ENCODE measurements at places on chromosomes 7 and 10.

GRCh38 chr10:123726381-123726780 is 60.2 kb downstream of the GPR26 start:
- DNase-seq, result no peak

- DNase-seq, result no peak
Measured at GRCh38 chr10:62885684-62886461, 69.7 kb upstream of the EGR2 start.

GRCh38 chr7:112060625-112061024 is 145.6 kb downstream of the DOCK4 start:
- no peak for DNase-seq

- DNase-seq, result no peak
Measured at GRCh38 chr7:4449263-4449662, 232.8 kb upstream of the FOXK1 start.

DNA sequence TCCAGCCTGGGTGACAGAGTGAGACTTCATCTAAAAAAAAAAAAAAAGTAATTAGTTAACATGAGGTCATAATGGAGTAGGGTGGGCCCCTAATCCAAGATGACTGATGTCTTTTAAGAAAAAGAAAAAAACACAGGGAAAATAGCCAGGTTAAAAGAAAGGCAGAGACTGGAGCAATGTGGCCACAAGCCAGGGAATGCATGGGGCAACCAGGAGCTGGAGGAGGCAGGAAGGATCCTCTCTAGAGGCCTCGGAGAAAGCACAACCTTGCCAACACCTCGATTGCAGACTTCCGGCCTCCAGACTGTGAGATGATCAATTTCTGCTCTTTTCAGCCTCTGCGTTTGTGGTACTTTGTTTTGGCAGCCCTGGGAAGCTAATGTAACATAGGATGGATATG is 121.5 kb downstream of the ITIH5 start:
- no peak for DNase-seq

GRCh38 chr7:68314208-68314607 is 1284.1 kb upstream of the AUTS2 start:
- no peak for DNase-seq

- DNase-seq, result no peak
Measured at GRCh38 chr10:132237871-132238270, 51.1 kb downstream of the DPYSL4 start.

GRCh38 chr7:158108646-158109293 is 478.9 kb downstream of the PTPRN2 start:
- no peak for DNase-seq

DNA sequence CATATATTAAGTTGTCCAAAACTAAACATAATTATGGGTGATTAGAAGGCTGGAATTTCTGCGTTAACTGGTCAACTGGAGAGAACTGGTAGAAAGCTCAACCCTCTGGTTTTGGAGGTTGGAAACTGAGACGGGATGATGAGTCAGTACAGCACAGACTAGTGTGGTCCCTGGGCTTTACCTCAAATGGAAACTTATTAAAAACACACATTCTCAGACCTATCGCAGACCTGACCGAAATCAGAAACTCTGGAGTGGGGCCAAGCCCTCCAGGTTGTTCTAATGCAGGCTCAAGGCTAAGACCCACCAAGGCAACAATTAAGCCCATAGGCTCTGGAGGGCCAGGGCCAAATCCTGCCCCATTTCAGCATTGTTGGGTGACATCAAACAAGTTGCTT is 136.9 kb downstream of the KCNMA1 start:
- DNase-seq, result no peak

DNA sequence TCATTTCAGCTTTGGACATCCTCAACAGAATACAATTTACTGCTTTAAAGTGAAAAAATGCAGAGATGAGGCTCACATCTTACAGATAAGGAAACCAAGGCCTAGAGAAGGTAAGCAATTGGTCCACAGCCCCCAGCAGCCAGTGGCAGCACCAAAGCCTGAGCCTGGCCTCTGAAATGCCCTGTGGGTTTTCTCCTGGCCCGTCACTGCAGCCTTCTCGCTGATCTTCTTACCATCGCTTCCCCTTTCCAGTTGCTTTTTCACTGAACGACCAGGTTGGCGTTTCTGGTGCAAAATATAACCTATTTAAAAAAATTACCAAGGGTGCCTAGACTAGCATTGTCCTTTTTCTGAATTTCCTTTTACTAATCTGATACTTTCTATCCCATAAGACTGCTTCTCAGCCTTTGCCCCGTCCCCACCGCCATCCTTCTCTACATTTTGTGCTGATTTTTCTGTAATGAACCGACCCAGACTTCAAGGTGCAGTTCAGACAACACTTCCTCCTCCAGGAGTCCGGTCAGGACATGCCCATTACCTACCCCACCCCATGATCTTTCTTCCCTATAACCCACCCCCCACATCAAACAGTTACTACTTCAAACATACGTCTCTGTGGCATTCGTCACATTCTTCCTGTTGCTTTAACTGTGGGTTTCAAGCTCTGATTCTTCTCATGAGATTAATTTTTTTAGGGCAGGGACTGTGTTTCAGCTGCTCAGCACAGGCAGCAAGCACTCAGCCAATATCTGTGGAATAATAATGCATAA is 289.4 kb downstream of the DNAJB6 start:
- DNase-seq, result no peak

- no peak for DNase-seq
Measured at GRCh38 chr7:26515314-26515842, 223.7 kb downstream of the SNX10 start.

GRCh38 chr7:141291541-141291940 is 217.7 kb downstream of the TMEM178B start:
- DNase-seq, result no peak

DNA sequence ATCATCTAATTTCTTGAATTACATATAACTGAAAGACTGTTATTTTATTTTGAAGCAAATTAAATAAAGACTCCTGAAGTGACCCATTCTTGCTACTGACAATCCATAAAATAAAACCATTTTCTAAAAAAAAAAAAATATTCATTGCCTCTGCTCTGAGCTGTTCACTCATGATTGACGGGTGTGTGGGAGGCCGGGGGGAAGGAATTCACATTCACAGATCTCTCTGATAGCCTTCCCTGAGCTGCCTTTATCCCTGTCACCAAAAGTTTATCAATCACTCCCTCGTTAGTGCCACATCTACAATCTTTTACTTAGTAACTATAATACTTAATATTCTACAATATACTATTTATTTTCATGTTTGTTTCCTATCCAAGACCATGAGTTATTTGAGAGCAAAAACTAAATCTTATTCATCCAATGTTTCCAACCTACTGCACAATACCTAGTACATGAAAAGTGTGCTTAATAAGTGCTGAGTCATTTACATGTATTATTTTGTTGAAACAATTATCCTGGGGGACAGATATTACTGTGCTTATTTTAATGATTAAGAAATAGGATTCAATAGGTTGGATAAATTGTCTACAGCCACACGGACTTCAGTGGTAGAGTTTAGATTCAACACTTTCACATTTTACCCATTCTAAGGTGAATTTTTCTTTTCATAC is 618.7 kb downstream of the PHTF2 start:
- DNase-seq, result no peak

- no peak for DNase-seq
Measured at GRCh38 chr7:77450613-77451012, 34.5 kb upstream of the GSAP start.

DNA sequence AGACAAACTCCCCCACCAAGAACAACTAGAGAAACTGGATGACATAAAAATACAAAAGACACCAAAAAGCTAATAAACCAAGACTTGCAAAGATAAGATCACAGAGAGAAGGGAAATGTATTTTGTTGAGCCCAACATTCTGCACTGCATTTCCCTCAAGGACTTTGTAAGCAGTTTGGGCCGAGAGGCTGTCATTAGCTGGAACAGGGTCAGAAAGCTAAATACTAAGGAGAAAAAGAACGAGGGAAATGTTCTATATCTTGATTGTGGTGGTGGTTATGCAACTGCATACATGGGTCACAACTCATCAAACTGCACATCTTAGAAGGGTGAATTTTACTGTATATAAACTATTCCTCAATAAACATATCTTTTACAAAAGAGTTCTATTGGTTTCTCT is 315.0 kb downstream of the IPMK start:
- no peak for DNase-seq

GRCh38 chr7:44218418-44219201 is 17.8 kb downstream of the YKT6 start:
- no peak for DNase-seq

GRCh38 chr7:127904670-127904985 is 126.6 kb downstream of the LRRC4 start:
- DNase-seq, result no peak

DNA sequence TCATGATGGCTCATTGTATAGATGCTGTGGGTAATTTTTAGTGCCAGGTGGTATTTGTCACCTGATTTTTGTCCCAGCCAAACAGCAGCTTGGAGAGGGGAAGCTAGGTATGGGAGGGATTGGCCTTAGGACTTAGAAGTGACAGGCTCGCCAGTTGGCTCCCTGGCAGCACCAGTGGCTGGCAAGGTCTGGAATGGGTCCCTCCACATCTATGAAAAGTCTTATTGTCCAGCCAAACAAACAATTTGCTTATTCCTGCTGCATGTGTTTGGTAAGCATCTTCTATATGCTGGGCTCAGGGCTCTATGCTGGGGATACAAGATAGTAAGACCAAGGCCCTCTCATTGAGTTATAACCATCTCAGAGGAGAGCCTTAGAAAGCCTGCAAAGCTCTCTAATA is 42.5 kb downstream of the SORCS3 start:
- no peak for DNase-seq

GRCh38 chr7:28630350-28630749 is 218.0 kb downstream of the CREB5 start:
- no peak for DNase-seq

DNA sequence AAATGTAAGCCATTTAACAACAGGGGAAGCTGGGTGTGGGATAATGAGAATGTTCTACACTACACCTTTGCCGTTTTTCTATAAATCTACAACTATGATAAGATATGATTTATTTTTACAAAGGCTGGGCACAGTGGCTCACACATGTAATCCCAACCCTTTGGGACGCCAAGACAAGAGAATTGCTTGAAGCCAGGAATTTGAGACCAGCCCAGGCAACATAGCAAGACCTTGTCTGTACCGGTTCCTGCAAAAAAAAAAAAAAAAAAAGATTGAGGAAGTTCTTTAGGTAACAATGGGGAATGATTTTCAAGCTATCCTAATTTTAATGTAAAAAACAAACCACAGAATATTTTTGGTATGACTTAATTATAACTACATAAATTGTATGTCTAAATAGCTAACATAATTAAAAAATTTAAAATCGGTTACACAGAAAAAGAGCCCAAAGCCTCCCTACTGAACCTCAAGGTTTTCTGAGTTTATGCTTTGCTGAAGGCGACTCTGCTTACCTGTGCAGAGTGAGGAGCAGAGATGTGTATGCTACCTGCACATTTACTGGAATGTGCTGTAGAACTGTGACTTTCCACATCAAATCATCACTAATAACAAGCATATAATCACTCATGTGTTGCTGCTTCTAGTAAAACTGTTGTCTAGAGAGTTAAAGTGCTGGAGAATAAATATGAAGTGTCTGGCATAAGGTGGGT is 163.4 kb downstream of the ATE1 start:
- no peak for DNase-seq

- no peak for DNase-seq
Measured at GRCh38 chr10:106712988-106713387, 451.5 kb downstream of the SORCS1 start.

DNA sequence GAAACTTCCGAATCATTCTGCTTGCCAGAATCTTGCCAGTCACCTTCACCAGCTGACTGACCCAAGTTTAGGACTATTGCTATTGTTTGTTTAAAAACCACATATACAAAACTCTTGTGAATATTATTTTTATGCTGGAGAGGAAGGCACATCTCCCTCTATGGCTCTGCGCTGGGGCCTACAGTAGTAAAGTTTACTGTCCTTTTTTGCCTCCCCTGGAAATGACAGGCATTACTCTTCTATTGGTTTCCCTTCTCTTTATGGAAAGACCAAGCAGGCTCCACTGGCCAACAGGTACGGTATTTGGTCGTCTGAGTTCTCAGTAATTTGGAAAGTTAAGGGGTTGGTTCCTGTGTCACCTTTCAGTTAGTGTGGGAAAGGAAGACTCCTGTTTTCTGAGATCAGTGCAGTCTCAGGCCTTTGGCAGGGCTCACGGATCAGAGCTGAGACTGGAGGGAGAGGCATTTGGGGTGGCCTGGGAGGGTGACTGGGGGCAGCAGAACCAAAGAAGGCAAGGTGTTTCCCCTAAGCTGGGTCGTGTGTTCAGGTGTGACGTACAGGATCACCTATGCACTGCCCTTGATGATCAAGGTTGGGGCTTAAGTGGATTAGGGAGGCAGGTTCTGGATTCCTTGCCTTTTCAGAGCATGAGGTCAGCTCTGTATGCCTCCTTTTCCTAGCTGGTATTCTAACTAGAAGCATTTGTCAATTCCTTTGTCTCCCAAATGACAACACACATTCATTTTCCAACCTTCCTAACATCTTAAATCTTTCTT is 16.0 kb upstream of the KIF5B start:
- no peak for DNase-seq

DNA sequence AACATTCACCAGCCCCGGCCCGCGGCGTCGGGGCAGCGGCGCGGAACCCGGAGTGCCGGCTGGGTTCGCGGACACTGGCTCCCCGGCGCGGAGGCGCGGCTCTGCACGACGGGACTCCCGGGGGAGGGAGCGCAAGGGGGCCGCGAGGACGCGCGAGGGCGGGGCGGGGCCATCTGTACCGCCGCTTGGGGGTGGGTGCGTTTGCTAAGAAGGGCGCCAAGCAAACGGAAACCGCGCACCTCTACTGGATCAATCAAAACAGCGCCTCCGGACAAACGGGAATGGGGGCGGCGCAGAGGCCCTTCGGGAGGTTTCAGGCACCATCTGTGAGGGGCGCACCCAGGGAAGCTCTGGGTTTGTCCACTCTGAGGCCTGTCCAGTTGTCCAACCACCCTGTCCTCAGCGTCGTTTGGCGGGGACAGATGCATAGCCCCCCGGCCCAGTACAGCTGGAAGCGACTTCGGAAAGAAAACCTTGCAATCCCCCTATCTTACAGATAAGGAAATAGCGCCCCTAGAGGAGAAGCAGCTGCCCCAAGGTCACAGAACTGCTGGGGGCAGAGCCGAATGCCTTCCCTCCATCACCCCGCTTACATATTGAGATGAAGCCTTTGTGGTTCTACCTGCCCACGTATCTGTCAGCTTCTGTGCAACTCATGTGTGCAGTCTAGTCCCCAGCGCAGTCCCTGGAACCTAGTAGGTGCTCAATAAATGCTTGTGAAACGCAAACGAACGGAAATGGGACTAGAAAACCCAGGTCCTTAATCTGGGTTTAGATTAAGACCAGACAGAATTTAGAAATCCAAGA is 10.7 kb upstream of the SLIT1 start:
- DNase-seq, result peak; percentile 10

- peak; percentile 34 for DNase-seq
Measured at GRCh38 chr10:132654708-132655661, 117.4 kb downstream of the INPP5A start.

All from AG04450 (cell line).